Liver (tissue), 10 donors: ENCODE measurements at places on chromosomes 5 and 9. TPM values are rescaled to one million over a fixed set of nuclear protein-coding genes. Genes with fewer than 3 reads are reported as not detected.
A peak's percentile ranks its signal among the peaks of the same experiment; 100 is the strongest.

The DCTN3 gene
- polyA plus RNA-seq: 44.6 TPM

- DNase-seq: no peak
- H3K4me3 ChIP-seq: no peak overlapping the region
- no peaks in the 10 kb centered on the region for H3K36me3 ChIP-seq
- H3K27ac ChIP-seq: no peak overlapping the region
- H3K4me1 ChIP-seq: no peaks in the 10 kb centered on the region
- no peaks in the 10 kb centered on the region for H3K27me3 ChIP-seq
These were observed 104.8 kb downstream of the ISOC1 start for GRCh38 chr5:129199308-129199707.

The EPB41L4B gene
- polyA plus RNA-seq: 31.3 TPM

The EIF4E1B gene
- polyA plus RNA-seq: not detected

The PCDHB8 gene
- not detected for polyA plus RNA-seq

DNA sequence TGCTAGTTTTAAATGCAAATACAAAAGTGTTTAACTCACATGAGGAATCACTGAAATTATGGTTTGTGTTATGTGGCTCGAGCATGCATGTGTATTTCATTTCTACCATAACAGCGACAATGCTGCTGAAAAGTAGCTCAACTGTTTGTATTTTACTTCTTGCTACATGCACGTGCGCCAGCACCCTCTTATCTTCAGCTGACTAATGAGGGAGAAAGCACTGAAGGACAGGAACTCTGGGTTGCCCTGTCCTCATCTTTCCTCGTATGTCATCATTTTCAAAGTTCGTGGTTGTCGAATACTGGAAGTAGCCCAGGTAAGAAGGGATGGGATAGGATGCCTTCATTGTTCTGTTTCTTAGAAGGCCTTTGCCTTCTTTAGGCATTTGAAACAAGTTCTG is 120.3 kb downstream of the SYK start:
- no peak overlapping the region for H3K27ac ChIP-seq
- peaks cover 7% of the 10 kb centered on the region for H3K4me1 ChIP-seq
- no peak overlapping the region for H3K4me3 ChIP-seq
- DNase-seq: no peak
- no peaks in the 10 kb centered on the region for H3K27me3 ChIP-seq
- H3K36me3 ChIP-seq: no peaks in the 10 kb centered on the region

The CETN3 gene
- polyA plus RNA-seq: 6.2 TPM

- H3K4me3 ChIP-seq: no peak overlapping the region
- no peaks in the 10 kb centered on the region for H3K27me3 ChIP-seq
- DNase-seq: no peak
- no peak overlapping the region for H3K27ac ChIP-seq
- H3K4me1 ChIP-seq: no peaks in the 10 kb centered on the region
These were observed 348.0 kb upstream of the RFX3 start for GRCh38 chr9:3873818-3874217.

The C9 gene
- 839 TPM for polyA plus RNA-seq

DNA sequence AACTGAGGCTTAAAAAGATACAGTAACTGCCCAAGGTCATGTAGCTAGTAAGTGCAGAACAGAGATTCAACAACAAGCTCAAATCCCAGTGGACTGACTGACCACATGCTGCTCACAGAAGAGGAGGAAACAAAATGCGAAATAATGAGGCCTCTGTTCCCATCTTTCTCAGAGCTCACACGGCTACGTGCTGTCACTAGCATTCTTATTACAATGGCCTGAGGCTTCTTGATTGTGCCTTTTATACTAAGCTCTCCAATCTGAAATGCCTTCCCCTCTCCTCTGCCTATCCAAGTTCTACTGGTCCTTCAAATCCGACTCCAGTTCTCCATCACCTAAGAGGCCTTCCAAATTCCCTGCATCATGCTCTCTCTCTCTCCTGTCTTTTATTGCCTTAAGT is 26.0 kb downstream of the SGTB start:
- H3K27ac ChIP-seq: no peak overlapping the region
- H3K4me1 ChIP-seq: no peaks in the 10 kb centered on the region
- no peaks in the 10 kb centered on the region for H3K36me3 ChIP-seq

DNA sequence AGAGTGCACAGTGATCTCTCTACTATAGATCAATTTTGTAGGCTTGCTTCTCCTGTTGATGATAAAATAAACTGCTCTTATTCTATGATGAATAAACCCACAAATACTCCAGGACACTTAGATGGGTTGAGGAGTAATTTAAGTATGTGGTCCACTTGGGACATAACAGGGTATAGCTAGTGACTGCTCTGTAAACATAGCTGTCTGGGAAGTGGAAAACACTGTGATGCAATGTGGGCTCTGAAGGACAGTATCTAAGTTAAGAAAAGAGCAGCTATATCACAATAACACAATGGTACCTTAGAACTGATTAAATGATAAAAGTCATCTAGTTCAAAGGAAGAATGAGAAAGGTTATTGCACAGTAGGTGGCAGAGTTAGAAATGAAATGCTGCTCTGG is 294.3 kb upstream of the HAPLN1 start:
- no peak overlapping the region for H3K27ac ChIP-seq
- H3K4me1 ChIP-seq: no peaks in the 10 kb centered on the region
- DNase-seq: no peak
- no peak overlapping the region for H3K4me3 ChIP-seq
- H3K27me3 ChIP-seq: no peaks in the 10 kb centered on the region

- H3K4me3 ChIP-seq: no peak overlapping the region
- H3K27ac ChIP-seq: no peak overlapping the region
- no peaks in the 10 kb centered on the region for H3K36me3 ChIP-seq
- peak; percentile 76 for DNase-seq
- H3K27me3 ChIP-seq: no peaks in the 10 kb centered on the region
These were observed 5.4 kb upstream of the FOXI1 start for GRCh38 chr5:170100066-170100943.

DNA sequence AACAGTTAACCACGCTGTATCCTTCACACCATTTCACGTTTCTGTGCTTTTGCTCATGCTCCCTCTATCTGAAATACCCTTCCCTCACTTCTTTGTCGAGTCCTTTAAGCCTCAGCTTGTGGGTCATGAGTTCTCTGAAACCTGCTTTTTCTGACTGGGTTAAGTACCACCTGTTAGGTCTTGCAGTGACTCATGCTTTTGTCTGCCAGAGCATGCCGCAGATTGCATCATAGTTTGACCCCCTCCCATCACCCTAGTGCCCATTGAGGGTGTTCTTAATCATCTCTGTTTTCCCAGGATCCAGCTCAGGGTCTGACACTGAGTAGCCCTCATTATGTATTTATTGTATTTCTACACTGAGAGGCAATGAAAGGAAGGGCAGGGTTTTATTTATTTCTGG is 190.2 kb downstream of the ASTN2 start:
- H3K27ac ChIP-seq: no peak overlapping the region
- H3K27me3 ChIP-seq: no peaks in the 10 kb centered on the region
- H3K4me3 ChIP-seq: no peak overlapping the region

DNA sequence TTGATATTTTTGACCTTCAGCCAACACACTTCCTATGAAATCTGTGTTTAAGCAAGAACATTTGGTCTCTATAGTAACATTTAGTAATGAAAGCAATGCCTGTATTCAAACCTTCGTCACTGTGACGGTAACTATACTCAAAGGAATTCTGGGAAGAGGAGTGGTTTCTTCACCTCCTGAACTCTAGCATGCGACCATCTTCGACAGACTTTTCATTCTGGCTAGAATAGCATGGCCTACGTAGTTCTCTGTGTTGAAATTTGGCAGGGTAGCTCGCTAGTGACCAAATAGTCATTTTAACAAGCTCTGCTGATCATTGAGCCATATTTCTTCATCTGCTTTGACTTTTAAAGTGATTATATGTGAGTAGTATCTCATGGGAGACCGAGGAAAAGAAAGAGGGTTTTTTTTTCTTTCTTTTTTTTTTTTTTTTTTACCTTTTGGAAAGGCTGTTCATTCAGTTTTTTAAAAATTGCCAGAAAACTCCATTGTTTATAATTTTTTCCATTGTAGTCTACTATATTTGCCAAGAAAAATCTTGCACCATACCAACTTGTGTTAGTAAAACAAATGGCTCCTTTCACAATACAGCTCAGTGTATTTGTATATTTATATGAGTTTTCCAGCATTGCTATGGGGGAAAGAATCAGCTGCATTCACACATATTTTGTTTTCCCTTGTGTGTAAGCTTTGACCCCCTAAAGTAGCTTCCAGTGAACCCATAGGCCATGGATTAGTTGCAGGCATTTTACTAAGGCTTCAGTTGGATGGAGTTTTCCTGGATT is 166.8 kb downstream of the NNT start:
- no peaks in the 10 kb centered on the region for H3K36me3 ChIP-seq
- DNase-seq: no peak
- no peaks in the 10 kb centered on the region for H3K4me1 ChIP-seq
- no peak overlapping the region for H3K4me3 ChIP-seq

DNA sequence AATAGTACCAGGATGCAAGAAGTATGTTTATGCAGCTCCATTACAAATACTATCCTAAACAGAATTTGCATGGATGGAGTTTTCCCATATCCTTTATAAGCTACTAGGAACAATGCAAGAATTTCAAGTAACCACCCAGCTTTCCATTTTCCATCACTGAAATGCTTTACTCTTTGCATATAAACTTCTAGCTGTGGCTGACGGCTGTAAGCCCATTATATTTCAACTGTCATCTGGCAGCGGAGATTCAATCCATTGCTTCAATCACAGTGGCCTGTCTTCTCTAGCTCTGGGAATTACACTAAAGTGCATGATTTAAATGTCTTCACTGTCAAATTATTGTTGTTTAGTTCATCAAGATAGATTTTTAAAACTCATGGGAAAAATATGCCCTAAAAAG is 64.2 kb upstream of the PAM start:
- H3K4me3 ChIP-seq: no peak overlapping the region
- no peaks in the 10 kb centered on the region for H3K36me3 ChIP-seq
- DNase-seq: no peak
- H3K4me1 ChIP-seq: no peaks in the 10 kb centered on the region
- H3K27me3 ChIP-seq: no peaks in the 10 kb centered on the region

The DAPK1 gene
- polyA plus RNA-seq: 18.2 TPM

GRCh38 chr5:148922606-148923005 is 96.2 kb downstream of the ADRB2 start:
- H3K4me1 ChIP-seq: no peaks in the 10 kb centered on the region
- DNase-seq: no peak
- H3K36me3 ChIP-seq: no peaks in the 10 kb centered on the region
- H3K27me3 ChIP-seq: no peaks in the 10 kb centered on the region
- no peak overlapping the region for H3K4me3 ChIP-seq

GRCh38 chr5:127369796-127370195 is 79.2 kb downstream of the MEGF10 start:
- H3K4me3 ChIP-seq: no peak overlapping the region
- peaks cover 5% of the 10 kb centered on the region for H3K27me3 ChIP-seq
- no peak for DNase-seq
- H3K27ac ChIP-seq: no peak overlapping the region

DNA sequence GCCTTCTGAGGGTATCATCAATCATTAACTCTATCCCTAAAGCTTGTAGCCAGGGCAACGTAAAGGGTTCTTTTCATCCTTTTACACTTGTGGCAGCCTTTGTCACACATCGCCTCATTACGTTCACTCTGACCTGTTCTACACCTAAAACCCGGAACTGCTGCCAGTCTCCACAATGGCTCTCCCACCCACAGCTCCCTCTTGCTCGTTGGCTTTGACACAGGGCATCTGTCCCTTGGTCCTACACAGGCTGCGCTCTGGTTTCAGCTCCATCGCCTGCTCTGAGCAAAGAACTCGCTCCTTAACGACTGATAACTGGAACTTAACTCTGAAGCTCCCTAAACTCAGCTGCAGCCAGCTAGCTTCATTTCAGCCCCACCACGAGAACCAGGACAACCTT is 112.8 kb upstream of the CTNND2 start:
- no peaks in the 10 kb centered on the region for H3K36me3 ChIP-seq
- DNase-seq: no peak
- H3K4me3 ChIP-seq: no peak overlapping the region
- H3K27me3 ChIP-seq: no peaks in the 10 kb centered on the region
- H3K27ac ChIP-seq: no peak overlapping the region

The AGGF1 gene
- polyA plus RNA-seq: 15.6 TPM

DNA sequence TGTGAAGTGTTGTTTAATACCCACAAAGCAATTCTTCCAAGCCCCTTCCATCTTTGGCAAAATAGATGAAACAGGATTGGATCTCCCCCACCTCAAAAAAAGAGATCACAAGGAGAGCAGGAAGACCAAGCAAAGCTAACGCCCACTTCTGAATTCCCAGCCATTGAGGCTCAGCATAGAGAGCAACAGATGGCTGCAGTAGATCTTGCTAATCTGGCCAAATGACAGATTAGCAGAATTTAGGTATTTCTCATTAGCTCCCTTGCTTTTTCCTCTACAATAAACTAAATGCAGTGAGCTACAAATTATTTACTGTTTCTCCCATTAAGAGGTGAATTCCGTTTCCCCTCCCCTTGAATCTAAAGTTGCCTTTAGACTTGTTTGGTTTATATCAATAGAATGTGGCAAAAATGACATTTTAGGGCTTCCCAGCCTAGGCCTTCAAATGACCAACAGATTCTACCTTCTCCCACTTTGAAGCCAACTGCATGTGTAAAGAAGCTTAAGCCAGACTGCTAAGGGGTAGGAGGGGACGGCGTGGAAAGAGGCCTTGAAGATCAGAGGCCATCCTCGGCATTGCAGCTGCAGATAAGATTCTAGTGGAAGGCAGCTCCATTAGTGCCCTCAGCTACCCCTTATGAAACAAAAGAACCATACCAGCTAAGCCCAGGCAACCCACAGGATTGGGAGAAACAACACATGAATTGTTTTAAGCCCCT is 56.8 kb upstream of the CPEB4 start:
- H3K4me3 ChIP-seq: no peak overlapping the region
- H3K27me3 ChIP-seq: no peaks in the 10 kb centered on the region
- DNase-seq: no peak
- H3K27ac ChIP-seq: no peak overlapping the region

GRCh38 chr9:7844242-7844641 is 44.7 kb upstream of the DMAC1 start:
- DNase-seq: no peak
- no peaks in the 10 kb centered on the region for H3K36me3 ChIP-seq
- no peaks in the 10 kb centered on the region for H3K27me3 ChIP-seq

- no peak for DNase-seq
- H3K27me3 ChIP-seq: no peaks in the 10 kb centered on the region
- no peak overlapping the region for H3K27ac ChIP-seq
- no peak overlapping the region for H3K4me3 ChIP-seq
- no peaks in the 10 kb centered on the region for H3K4me1 ChIP-seq
- H3K36me3 ChIP-seq: no peaks in the 10 kb centered on the region
These were observed 1073.5 kb downstream of the MAT2B start for GRCh38 chr5:164578911-164579310.

The OBP2B gene
- polyA plus RNA-seq: not detected

- H3K36me3 ChIP-seq: no peaks in the 10 kb centered on the region
- peak; percentile 74 for DNase-seq
- H3K4me1 ChIP-seq: peaks cover 6% of the 10 kb centered on the region
- H3K27me3 ChIP-seq: no peaks in the 10 kb centered on the region
- peak overlapping the region; percentile 96 for H3K27ac ChIP-seq
These were observed 680 bp upstream of the RFK start for GRCh38 chr9:76394960-76395252.
